Panc1 (cell line): ENCODE measurements at places on chromosomes 6 and 20.

GRCh38 chr6:114556846-114557488 is 214.1 kb upstream of the HS3ST5 start:
- DNase-seq = no peak

- no peak for DNase-seq
Measured at GRCh38 chr20:58224974-58225373, 3.5 kb downstream of the ANKRD60 start.

GRCh38 chr20:409697-410559 is 1.8 kb downstream of the RBCK1 start:
- no peak for DNase-seq

DNA sequence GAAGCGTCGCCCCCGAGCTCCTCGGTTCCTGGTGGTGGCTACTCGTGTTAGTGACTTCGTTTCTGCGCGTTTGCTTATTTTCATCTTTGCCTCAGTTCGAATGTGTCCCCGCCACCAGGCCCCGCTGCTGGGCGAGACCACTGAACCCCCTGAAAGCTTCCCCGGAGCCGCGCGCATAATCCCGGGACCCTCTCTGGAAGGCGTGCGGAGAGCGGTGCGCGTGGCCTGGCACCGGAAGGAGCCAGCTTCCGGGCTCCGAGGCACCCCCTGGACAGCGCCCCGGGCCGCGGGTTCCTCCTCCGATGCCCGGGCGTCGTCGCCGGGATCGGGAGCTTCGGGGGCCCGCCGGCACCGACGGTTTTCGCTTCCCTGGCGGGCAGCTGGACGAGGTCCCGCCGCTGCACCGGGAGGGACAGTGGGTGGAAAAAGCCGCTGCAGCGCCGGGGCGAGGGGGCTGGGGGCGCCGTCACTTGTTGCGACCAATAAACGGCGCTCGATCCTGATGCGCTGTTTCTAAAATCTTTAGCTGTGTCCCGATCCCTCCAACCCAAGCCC is 643 bp upstream of the SLC35D3 start:
- DNase-seq = no peak

GRCh38 chr6:4931530-4932227 is 72.2 kb downstream of the RPP40 start:
- no peak for DNase-seq

GRCh38 chr6:104214901-104215300 is 644.8 kb downstream of the HACE1 start:
- no peak for DNase-seq

DNA sequence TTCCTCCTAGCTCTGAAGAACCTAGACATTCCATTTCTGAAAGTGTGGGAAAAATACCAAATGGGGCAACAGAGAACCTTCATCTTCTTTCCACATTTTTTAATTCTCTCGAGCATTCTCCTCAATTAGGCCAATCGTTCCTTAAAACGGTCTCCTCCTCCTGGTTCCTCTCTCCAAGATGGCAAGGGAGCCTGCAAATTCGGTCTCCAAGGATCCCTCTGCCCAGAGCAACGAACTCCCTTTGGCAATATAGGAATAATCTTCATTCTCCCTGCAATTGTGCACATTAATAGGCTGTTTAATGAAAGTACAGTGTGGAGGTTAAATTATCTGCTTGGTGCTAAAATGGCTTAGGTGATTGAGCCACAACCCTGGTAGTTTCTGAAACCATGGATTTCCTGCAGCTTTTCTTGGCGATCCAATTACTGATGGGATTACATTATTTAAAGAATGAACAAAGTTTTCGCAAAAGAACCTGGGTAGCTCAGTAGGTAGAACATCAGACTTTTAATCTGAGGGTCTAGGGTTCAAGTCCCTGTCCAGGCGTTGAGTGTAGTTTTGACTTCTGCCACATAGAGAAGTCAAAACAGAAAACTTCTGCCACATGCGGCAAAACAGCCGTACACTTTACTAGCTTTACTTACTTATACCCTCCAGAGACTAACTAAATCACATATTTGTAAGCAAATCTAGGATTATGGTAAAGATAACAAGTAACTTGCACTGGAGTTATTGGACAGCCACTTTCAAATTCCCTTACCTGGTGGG is 102.9 kb upstream of the ZNF184 start:
- DNase-seq = peak; percentile 90

DNA sequence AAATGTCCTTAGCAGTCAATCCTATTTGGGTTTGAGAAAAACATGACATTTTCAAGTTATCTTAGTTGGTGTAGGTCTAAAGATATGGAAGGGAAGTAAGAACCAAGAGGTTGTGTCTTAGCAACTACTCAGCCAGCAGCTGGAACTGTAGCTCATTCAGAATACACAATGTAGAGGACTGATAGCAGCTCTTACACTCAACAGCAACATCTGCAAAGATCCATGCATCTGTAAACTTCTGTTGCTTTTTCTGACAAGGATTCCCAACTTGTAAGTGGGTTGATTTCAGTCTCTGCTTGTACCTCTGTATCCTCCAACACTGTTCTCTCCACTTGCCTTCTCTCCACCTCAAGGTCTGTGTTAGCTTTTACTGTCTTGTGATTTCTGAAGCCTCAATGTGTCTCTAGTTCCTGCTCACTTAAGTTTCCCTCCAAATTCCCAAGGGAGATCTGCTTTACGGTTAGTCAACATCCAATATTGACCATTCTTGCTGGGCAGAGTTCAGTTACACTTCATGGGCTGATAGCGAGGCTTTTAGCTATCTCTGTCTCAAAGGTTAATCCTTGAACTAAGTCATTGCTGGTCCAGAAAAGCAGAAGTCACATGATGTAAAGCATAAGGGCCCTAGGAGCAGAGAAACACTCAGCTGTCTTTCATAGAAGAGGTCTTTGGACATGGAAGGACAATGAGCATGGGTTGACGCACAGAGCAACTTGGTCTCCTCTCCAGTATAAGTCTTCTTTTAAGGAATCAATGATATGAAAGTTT is 71.6 kb upstream of the LGSN start:
- DNase-seq = no peak

DNA sequence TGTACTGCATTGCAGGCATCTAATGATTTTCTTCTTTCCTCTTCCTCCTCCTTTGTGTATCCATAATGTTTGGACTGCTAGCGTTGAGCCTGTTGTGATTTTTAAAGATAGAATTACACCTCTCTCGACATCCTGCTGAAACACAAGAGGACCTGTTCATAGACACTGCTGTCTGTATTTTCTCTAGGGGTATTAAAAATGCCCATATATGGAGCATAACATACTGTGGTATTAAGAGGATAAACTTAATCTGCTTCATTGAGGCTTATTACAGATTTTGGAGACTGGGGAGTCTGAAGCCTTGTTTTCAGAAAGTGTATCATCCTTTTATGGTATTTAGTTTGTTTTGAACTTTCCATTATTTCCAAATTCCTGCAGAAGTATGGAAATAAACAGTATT is 414.3 kb downstream of the CDKAL1 start:
- no peak for DNase-seq

GRCh38 chr20:20614391-20614790 is 98.1 kb downstream of the RALGAPA2 start:
- DNase-seq = no peak

GRCh38 chr6:14518515-14519217 is 401.1 kb downstream of the CD83 start:
- no peak for DNase-seq

GRCh38 chr20:34040300-34040995 is 46.7 kb downstream of the RALY start:
- DNase-seq = no peak

- DNase-seq = no peak
Measured at GRCh38 chr6:160141001-160141726, 19.5 kb downstream of the SLC22A1 start.
